ENCODE measurements at places on chromosomes 1 and 21.
A peak's percentile ranks its signal among the peaks of the same experiment; 100 is the strongest.

- no peak for DNase-seq
These were observed 5.2 kb downstream of the ADAMTS5 start for GRCh38 chr21:26961698-26962097.

DNA sequence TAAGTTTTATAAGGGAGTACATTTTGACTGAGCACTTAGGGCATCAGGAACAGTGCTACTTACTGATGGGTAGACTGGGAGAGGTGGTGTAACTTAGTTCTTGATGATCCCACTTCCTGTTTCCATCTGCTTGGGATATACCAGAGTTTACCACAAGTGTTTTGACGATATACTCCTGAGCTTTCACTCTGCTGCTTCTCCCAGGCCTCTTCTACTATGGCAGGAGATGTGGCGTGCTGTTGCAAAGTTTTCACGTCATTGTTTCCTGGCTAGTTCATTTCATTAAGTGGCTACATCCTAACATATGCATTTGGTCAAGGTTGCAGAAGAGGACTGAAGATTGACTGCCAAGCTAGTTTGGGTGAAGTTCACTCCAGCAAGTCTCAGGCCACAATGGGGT lies 41.3 kb upstream of the LAMC2 start:
- no peak for DNase-seq

GRCh38 chr1:3420218-3420951 lies 34.1 kb upstream of the ARHGEF16 start:
- DNase-seq, result no peak

GRCh38 chr1:232635778-232636356 lies 5.9 kb upstream of the SIPA1L2 start:
- DNase-seq, result peak; percentile 51

All from CD4-positive, alpha-beta T cell treated with Interleukin-1 beta for 1 hour (primary cell).